ENCODE measurements at places on chromosomes 1 and 21.

- no peak for DNase-seq
These were observed 20.3 kb downstream of the NOS1AP start for GRCh38 chr1:162089748-162090147.

DNA sequence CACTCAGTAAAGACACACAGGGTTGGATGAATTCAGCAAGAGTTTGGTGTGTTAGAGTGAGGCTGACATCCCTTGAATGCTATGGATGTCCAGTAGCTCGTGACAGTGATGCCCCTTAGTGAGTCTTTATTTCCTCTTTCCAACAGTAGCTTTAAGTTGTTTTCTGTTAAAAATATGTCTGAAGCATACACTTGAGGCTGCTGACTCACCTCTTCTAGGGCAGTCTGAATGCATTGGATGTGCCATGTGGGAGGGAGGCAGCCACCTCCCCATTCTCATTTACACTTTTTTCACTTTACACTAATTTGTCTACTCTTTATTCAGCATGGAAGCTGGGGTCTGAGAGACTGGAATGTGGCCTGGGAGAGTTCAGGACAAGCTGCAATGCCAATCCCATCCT is 17.6 kb downstream of the NOS1AP start:
- no peak for DNase-seq

- no peak for DNase-seq
These were observed 244.8 kb downstream of the RPS6KC1 start for GRCh38 chr1:213295860-213296259.

- no peak for DNase-seq
These were observed 103.3 kb downstream of the PDE9A start for GRCh38 chr21:42756580-42757250.

GRCh38 chr1:150612014-150612345 is 17.4 kb downstream of the ENSA start:
- no peak for DNase-seq

DNA sequence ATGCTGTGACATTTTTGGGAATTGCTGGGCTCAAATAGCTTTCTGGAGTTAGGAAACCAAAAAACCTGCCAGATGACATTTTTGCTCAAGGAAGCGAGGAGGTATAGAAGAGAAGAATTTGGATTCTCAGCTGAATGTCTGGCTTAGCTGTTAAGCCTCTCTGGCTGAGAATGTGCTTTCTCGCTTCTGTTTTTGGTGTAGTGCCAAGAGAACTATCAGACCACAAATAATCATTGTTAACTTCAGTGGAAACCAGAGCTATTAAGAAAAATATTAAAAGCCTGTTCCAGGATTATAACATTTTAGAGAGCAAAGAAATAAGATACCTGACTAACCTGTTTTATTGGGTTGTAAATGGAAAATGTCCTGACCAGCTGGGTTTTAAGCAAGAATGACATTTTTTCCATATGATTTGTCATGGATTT is 39.5 kb upstream of the DIPK1A start:
- DNase-seq = no peak

DNA sequence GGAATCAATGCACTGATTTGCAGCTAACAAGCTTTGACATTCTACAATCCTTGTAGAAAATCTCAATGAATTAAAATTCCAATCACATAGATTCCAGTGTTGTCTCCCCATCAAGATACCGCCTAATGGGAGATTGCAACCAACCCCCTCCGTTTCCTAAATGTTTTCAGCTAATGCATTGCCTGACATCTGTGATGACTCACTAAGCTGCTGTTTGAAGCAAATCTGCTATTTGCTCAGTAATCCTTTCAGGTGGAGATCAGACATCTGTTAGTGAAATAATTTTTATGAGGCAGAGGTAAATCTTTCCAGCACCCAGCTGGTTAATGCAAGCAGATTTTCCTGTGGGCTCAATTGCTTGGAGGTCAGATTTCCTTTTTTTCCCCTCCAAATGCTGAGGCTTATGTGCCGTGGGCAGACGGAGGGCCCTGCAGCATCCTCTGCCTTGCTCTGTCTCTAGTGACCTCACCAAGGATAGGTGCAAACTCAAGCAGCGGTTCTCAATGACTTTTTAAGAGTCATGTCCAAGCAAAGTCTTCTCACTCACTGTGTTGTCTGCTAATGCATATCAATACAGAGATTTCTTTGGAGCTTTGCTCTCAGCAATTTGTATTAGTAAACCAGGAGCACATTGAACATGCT is 91.1 kb upstream of the RAB3GAP2 start:
- DNase-seq = no peak

- peak; percentile 40 for DNase-seq
These were observed 20.2 kb downstream of the MRPL37 start for GRCh38 chr1:54220004-54220811.

- no peak for DNase-seq
These were observed 23.7 kb upstream of the CEP350 start for GRCh38 chr1:179930867-179931266.

DNA sequence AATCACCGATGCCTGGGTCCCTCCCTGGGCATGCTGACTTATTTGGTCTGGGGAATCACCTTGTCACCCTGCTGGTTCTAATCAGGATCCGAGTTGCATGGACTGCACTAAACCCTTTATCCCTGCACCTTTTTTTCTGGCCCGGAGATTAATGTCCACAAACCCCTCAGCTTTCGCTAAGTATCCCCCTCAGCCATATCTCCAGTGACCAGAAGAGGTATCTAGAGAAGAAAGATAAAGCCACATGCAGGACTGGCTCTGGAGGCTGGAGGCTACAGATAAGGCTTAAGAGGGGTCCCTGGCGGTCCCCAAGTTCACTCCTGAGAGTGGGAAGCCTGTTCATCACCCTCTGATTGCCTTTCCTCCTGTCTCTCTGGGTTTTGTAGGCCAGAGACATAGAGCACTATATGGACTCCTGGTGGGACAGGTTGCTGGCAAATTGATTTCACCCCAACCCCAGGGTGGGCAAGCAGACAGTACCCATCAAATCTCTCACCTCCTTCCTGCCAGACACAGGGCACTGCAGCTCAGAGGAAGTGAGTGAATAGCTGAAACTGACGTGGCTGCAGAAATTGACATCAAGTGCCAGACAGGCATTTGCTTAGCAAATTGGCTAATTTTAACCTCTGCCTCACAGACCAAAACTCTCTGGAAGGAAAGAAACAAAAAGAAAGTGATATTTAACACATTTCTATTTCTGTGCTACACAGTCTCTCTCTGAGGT is 38.8 kb downstream of the HMGB4 start:
- DNase-seq = no peak

DNA sequence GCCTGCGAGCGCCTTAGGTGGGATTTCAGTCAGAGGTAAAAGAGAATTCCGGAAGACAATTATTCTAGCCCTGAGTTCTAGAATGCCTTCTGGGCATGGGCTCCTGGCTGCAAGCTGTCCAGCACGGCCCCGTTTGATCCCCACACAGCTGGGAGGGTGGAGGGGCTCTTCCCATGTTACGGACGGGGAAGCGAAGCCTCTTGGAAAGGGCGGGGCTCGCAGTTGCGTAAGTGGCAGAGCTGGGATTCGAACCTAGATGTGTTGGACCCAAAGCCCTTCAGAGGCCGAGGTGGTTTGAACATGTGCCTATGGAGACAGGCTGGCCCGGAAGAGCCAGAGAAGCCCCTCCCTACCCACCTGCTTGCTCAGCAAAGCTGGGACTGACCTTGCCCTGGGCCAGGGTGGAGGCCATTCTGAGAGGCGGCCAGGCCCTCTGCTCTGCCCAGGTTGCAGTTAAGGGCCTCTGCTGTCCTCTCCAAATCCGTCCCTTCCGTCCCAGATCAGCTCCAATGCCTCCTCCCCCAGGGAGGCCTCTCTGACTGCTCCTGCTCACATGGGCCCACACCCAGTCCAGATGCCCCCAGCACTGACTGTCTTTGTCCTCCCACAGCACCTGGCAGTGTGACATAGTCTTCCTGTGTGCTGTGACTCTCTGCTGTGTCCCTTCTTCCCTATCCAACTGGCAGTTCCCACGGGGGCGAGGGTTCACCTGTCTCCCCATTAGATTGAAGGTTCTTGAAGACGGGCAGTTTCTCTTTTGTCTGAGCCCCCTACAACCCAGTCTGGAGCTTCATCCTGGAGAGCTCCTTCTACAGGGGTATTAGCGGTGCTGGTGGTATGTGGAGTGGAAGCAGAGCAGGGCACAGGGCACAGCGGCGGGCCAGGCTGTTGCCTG is 1.2 kb upstream of the HSPB7 start:
- DNase-seq = peak; percentile 8

DNA sequence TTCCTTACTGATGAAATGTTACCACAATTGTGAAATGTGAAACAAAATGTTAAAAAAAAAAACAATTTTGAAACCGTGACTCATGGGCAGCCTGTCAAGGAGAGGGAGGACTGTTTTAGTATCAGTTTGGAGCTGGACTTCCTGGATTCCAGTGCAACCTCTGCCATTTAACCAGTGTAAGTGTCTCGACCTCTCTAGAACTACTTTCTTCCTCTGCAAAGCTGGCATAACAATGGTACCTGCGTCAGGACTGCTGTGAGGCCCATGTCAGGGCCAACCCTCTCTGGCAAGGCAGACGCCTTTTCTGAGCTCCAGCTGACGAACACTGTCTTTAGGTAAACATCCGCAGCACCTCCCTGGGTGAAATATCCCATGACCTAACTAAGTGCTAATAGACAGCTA is 20.9 kb downstream of the URB1 start:
- DNase-seq = peak; percentile 83

GRCh38 chr1:118866330-118866729 is 121.8 kb downstream of the TBX15 start:
- DNase-seq = no peak

- DNase-seq = no peak
These were observed 121.3 kb downstream of the CACNA1E start for GRCh38 chr1:181604482-181605249.

DNA sequence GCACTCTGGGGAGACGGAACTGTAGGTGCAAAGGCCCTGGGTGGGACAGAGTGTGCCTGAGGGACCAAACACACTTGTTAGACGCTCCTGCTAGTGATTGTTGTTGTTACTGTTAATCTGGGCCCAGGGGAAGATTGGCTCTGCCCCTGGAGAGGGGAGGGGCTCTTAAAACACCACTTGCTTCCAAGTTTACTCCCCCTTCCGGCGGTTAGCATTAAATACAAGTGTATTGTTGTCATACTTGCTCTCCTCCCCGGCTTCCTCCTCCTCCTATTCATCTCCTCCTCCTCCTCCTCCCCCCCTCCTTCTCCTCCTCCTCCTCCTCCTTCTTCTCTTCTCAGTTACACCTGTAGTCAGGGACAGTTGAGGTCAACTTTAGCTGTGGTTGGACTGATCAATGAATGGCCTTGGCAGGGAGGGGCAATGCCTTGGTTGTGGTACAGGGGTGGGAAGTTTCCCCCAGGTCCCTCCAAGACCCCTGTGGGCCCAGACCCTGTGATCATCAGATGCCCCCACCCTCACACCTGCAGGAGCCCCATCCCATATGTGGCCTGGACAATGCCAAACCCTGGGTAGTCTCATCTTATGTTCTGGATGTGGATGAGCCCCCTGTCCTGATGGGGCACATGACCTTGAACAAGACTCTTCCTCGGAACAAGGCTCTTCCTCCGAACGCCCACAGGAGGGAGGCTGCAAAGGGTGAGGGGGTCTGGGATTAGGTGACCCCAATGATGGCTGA is 217.3 kb downstream of the PTPRU start:
- DNase-seq = peak; percentile 12

DNA sequence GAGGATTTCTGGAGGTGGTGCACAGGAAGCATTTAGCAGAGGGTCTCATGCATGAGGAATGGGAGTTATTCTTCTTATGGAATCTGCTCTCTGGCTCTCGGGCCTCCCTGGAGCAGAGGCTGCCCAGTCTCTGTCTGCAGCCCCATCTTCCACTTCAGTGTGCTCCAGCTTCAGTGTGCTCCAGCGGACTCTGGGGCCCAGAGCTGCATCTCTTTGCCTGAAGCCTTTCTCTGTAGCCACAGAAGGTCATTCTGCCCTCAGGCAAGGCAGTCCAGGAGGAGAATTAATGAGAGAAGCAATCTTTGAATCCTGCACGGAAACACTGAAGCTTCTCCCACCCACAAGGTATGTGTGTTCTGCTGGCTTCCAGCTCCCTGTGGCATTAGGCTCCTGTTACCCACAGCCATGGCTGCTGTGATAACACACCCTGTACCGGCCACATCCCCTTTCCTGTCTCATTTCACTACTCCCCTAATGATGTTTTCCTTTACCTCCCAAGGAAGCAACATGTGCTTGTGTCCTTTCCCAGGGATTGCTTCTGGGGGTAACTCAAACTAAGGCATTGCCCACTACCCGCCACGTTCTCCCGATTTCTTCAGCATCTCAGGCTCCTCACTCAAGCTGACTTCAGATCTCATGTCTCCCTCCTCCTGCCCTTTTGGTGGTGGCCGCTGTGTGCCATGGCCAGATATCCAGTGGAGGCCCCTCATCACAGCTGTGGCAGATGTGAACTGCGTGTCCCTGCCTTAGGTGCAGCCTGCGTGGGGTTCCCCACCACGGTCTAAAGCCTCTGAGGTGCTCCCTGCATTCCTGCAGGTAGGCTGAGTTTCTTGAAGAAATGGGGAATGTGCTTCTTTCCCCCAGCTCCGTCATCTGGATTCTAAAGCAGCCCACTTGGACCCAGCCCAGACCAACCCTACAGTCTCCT is 181.2 kb upstream of the GALNT2 start:
- DNase-seq = no peak

GRCh38 chr1:192489748-192490147 is 85.8 kb upstream of the RGS1 start:
- DNase-seq = peak; percentile 96

GRCh38 chr1:159014003-159014571 is 4.4 kb downstream of the IFI16 start:
- no peak for DNase-seq

GRCh38 chr1:169368406-169368769 is 393 bp downstream of the BLZF1 start:
- no peak for DNase-seq

DNA sequence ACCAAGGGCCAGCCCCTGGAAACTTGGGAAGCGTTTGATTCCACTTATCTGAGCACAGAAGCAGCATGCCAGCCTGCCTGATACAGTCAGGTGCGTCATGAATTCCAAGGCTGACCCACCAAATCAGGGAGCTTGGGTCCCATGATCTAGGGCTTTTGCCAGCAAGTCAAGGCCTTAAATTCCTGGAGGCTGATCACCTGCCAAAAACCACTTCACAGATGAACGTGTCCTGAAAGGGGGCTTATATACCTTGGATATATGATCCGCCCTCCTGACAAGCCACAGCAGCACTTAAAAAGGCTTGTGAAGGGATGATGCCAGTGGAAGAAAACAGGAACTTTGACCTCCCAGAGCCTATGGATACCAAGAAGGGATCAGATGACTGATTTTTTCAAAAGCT is 24.0 kb upstream of the CLIC6 start:
- no peak for DNase-seq

GRCh38 chr1:229535230-229535629 is 23.3 kb downstream of the ABCB10 start:
- DNase-seq = no peak

- DNase-seq = no peak
These were observed 50.1 kb downstream of the COQ8A start for GRCh38 chr1:226990133-226990716.

DNA sequence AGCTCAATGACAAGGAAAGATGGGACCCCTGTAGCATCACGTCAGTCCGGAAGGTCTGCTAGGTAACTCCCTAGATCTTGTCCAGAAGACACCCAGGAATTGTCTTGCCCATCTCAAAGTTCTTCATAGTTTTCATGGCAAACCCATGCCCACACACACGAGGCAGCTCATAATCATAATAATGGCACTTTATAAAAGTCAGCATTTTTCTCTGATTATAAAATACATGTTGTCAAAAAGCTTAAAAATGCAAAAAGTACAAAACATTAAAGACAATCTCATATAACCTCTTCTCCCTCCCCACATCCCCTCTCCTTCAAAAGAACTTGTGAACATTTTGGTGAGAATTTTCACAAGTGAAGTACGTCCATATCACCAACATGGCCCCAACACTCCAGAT is 30.8 kb downstream of the EPHX1 start:
- no peak for DNase-seq
